ENCODE measurements at places on chromosomes 2 and 18. TPM values are rescaled to one million over a fixed set of nuclear protein-coding genes. Genes with fewer than 3 reads are reported as not detected.
A peak's percentile ranks its signal among the peaks of the same experiment; 100 is the strongest.

DNA sequence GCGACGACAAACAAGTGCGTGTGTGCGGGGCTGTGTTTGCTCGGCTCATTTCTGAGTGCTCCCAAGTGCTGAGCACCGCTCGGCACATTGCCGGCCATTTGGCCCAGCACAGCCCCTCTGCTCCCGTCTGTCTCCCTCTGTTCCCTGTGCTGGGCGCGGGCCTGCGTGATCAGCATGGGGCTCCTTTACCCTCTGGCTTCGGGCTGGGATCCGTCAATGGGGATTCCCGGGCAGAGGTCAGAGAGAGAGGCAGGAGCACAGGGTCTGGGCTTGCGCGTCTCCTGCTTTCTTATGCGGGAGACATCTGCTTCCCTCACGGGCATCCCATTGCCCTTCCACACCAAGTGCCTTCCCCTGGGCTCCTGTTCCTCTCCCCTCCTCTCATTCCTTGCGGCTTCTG, 234.0 kb downstream of the ACKR3 start:
- DNase-seq: no peak

KLHL41 gene
- 32.3 TPM for total RNA-seq

GRCh38 chr2:48264627-48265026, 265.3 kb upstream of the STON1 start:
- DNase-seq: no peak

MRPL33 gene
- total RNA-seq: 85.9 TPM

GRCh38 chr2:61456070-61456745, 14.7 kb downstream of the USP34 start:
- no peak for DNase-seq

ATOH8 gene
- 129 TPM for total RNA-seq

GRCh38 chr18:74288041-74288440, 3.7 kb downstream of the CYB5A start:
- DNase-seq: no peak

DNA sequence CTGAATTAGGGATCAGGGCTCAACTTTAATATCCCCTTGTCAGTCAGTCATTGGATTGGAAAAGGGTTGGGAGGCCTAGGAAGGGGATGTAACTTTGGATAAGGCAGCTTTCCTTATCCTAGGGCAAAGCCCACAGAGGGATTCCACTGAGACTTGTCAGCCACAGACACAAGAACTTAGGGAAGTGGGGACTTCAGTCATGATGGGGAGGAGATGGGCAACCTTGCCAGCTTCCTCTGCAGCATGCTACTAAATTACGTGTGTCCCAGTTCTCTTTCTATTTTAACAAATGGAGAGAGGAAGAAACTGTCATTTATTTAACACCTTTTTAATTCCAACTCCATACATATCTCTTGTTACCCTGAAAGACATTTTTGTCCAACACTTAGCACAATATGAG, 237.8 kb downstream of the WDR7 start:
- DNase-seq: no peak

- DNase-seq: no peak
These were observed 38.7 kb downstream of the FANCL start for GRCh38 chr2:58202404-58202803.

DNA sequence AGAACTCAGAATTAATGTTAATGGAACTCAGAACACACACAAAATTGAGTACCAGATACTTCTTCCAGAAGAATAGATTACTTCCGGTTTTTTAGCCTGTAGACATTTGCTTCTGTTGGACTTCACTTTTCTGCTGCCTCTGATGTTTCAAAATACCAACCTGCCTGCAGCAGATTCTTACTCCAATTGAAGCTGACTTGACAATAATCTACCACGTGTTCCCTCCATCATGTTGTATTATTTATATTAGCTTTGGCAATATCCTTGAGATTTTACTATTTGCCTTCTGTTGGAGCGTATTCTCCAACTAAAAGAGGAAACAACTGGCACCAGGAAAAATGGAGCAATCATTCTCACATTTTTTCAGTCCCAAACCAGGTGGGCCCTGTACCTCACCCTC, 3.1 kb upstream of the GORASP2 start:
- no peak for DNase-seq

DNA sequence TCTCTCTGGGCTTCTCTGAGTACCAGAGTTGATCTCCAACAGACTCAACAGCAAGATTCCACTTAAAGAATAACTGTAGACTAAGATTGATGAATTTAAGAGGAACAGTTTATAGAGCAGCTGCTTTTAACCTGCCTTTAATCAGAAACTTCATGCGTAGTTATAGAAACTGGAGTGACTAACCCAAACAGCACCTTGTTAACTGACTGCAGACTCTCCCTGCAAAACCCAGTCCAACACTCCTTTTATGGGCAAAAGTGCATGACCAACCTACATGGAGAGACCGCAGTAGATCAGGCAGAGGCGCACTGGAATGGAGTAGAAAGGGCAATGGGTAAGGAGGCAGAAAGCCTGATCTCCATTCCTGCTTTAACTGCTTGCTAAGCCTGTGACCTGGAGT, 110.6 kb downstream of the NRP2 start:
- DNase-seq: no peak

CHCHD5 gene
- 22.4 TPM for total RNA-seq

DNA sequence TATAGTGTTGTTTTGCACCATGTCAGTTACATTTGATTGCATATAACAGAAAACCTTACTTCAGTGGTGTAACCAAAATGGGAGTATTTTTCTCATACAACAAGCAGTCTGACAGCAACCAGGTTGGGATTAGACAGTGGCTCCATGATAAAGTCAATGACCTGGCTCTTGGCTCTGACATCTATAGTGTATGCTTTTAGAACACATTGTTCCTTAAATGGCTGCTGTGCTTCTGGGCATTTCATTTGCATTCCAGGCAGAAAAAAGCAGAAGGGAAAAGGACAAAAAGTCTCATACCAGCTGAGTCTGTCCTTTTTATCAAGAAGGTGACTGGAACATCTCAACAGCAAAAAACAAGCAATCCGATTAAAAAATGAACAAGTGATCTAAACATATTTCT, 10.2 kb downstream of the MERTK start:
- no peak for DNase-seq

- DNase-seq: peak; percentile 73
These were observed 9.2 kb upstream of the KYNU start for GRCh38 chr2:142868229-142868762.

GRCh38 chr2:200809506-200810251, 2.0 kb upstream of the BZW1 start:
- DNase-seq: no peak

METTL4 gene
- total RNA-seq: 10.3 TPM

PSTPIP2 gene
- 10.6 TPM for total RNA-seq

All from LHCN-M2 (cell line).